Osteoblast (primary cell): ENCODE measurements at places on chromosomes 3 and 15.

DNA sequence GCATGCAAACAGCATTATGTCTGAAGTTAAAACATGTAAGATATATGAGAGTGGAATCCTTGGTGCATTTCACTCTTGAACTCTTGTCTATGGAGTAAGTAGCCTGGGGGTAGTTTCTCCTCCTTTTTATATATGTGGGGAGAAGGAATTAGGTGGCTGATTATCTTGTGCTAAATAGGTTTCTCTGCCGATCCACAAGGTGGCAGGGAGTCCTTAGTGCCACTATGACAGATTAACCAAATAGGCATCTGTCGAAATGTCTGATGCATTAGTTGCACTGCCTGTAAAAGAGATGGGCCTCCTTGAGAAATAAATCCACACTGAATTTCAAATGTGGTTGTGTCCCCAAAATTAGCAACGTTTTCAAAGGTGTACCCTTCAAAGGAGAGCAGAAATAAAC, 170.1 kb downstream of the CNTN4 start:
- DNase-seq = no peak

GRCh38 chr15:74365598-74366445, 1.6 kb downstream of the CYP11A1 start:
- peak; percentile 92 for DNase-seq

DNA sequence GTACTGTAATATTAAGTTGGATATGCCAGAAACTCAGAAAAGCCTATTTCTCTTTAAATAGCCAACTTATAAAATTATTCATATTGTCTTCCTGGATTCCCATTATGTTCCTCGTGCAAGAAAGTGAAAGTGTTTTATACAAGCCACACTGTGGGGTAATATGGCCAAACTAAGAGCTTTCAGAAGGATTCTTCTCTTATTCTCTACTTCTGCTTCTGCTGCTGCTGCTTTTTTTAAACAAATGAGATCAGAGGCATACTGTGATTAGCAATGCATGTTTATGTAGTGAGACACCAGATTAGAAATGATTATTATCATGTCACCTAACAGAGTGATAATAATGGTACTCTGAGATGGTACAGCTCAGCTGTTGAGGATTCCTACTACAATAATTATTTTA, 1026.5 kb upstream of the CFAP20DC start:
- DNase-seq = no peak

DNA sequence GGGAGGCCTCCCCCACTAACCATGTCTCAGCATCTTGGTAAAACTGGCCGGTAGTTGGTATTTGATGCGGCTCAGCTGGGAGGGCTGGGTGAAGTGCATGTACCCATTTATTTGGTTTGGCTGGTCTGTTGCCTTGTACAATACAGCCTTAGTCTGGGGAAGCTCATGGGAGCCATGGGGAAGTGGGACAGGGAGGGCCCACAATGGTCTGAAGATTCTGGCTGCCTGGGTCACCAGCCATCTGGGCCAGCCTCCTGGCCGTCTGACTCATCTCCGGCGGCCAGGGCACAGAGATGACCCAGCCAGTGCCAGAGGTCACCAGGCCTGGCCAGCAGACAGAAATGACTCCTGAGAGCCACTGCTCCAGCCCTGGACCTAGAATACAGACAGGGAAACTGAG, 51.6 kb upstream of the SMAD6 start:
- peak; percentile 96 for DNase-seq

GRCh38 chr15:100125401-100126191, 216.2 kb downstream of the ADAMTS17 start:
- no peak for DNase-seq

DNA sequence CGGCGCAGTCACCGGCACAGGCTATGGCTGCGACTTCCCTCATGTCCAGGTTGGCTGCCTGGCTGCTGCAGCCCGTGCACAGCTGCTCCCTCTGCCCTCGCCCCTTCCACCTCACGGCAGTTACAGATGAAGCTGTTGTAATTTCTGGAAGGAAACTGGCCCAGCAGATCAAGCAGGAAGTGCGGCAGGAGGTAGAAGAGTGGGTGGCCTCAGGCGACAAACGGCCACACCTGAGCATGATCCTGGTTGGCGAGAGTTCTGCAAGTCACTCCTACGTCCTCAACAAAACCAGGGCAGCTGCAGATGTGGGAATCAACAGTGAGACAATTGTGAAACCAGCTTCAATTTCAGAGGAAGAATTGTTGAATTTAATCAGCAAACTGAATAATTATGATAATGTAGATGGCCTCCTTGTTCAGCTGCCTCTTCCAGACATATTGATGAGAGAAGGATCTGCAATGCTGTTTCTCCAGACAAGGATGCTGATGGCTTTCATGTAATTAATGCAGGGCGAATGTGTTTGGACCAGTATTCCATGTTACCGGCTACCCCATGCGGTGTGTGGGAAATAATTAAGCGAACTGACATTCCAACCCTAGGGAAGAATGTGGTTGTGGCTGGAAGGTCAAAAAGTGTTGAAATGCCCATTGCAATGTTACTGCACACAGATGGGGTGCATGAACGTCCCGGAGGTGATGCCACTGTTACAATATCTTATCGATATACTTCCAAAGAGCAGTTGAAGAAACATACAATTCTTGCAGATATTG, 13.2 kb upstream of the GNB4 start:
- no peak for DNase-seq

- peak; percentile 96 for DNase-seq
Observed at GRCh38 chr3:51539291-51539941, 897 bp downstream of the RAD54L2 start.

DNA sequence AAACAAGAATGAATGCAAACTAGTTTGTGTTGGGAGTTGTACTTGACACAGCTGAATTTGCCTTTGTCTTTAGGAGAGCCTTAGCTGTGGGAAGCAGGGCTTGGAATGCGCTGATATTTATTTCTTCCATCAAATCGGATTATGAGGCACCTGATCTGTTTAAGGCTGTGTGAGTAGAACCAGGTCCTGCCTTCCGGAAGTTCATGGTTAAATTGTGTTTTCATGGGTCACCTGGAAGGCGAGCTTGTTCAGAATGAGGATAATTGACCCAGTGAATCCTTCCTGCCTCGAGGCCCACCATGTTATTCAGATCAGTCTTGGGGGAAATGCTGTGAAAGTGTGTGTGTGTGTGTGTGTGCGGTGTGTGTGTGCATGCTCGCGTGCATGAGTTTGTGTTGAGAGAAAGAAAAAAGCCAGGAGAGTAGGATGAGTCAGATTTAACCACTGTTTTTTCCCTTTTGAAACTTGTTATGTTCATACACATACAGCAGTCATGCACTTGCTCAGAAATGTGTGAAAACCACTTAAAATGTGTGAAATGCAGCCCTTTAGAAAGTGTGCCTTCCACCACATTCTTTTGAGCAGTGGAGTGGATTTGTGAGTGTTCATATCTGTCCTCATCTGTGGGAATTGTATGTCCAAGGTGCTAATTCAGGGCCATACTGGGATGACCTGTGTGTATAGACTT, 36.7 kb downstream of the SMAD3 start:
- DNase-seq = no peak

DNA sequence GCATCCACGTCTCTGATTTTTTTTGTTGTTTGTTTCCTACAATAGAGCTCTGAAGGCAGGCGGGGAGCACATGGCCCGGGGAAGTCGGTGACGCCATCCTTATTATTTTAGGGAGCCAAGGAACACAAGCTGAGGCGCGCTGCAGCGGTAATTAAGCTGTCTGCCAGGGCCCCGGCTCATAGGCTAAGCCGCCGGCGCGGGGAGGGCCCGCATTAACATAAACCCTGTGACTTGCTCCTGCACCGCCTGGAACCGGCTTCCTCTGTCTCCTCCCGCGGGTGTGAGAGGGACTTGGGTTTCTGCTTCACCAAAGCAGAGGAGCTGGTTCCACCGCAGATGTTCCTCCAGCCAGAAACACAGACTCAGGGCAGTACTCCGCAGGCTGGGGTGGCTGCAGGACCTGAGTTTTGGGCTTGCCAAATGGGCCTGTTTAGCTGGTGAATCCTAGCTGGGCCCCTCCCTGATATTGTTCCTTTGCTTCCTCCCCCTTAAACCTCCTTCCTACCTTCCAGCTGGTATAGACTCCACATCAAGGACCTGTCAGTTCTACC, 25.3 kb downstream of the ANP32A start:
- peak; percentile 96 for DNase-seq

DNA sequence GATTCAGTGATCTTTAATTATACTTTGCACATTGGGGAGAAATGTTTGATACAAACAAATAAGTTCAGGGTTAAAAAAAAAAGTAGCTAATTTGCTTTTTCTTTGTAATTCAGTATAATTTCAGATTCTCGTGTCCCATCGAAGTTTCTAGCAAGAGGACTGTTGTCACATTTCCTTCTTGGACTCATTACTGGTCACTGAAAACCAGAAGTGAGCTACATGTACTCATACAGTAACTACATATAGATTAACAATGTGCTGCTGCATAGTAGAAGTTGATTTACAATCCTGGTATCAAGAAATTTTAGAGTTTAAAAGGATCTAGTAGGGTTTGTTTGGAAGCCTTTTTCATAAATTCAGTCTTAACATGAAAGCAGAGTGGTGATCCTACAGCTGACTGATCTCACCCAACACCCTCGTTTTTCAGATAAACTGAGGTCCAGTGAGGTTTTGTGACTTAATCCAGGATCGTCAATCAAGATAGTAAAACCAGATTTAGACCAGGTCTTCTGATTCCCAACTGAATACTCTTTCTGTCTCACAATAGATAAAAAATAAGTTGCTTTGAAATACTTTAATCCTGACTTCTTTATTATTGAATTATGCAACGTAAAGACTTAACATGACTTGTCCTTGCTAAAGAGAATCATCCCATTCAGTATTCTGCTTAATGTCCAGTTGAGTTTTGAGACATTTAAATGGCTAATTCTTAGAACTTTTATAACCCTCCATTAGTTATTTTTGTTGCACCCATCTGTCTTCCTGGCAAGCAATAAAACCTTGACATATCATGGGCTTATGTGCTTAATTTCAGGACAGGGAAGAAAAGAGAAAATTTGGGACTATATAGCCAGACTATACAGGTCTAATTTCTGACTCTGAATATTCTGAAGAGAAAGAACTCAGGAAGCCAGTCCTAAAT, 2.8 kb downstream of the SEC62 start:
- DNase-seq = no peak

DNA sequence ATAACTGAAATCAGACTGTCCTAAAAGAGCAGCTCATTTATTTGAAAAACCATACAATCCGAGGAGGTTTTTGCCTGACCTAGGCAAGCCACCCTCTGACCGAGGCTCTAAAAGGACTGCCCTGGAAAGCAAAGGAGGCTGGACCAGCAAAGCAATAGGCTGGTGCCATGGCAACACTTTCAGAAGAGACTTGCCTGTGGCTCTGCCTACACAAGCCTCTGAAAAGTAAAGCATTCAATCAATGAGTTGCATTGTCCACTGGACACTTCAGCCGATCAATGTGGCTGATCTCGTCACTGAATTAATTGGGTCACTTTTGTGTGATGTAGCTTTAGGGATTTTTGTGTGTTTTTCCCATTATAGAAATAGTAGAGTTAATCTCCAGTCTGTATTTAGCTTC, 99.1 kb upstream of the SEMA6D start:
- no peak for DNase-seq

- no peak for DNase-seq
Observed at GRCh38 chr3:10319804-10320203, 1.1 kb downstream of the SEC13 start.

DNA sequence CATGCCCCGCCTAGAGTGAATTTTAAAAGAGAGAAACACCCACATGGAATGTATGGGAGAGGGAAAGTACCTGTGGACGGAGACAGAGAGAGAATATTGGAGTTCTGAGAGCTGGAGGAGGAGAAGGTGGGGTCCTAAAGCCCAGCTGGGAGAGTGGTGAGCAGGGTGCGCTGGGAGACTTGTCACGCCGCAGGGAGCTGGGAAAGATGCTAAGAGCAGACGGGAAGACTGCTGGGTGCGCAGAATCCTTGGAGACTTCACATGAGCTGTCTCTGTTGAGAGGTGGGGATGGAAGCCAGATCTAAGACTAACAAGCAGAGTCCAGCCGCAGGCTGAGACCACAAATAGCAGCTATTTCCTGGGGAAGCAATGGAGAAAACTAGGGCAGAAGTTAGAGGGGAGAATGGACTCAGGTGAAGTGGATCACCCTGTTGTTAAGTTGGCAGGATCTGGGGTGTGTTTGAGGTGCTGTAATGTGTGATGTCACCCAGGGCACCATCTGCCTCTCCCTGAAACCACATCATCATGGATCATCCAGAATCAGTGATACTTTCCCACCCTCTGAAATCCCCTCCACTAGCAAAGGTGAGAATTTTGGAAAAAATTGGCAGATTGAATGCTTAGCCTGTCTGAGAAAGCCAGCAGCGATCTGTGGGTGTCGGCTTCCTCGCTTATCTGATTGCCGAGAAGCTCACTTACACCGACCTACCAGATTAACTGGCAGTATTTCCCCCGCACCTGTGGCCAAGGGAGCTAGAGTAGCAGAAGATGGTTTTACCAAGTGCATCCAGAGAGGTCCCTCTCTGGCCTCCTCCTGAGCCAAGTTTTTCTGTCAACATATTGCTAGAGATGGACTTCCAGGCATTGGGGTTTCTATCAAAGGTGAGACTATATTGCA, 174.8 kb upstream of the BHLHE40 start:
- DNase-seq = no peak

- peak; percentile 73 for DNase-seq
Observed at GRCh38 chr15:89829161-89829560, 14.5 kb upstream of the ANPEP start.

DNA sequence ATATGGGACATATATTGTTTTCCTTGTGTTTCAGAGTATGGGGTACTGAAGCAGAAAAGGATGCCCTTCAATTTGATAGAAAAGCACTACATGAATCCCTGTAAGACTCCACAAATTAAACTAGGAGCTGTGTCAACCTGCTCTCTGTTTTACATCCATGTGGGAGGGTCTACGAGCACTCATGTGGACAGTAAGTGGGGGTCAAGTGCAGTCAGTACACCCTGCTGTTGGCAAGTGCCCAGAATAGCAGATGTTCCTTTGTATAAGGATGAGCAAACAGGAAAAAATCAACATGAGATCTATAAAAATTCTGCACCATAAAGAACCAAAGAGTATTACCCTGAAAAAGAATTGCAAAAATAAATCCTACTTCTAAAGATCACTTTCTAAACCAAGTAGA, 659.9 kb downstream of the SI start:
- DNase-seq = no peak

- DNase-seq = peak; percentile 29
Observed at GRCh38 chr3:55369141-55369847, 117.8 kb downstream of the WNT5A start.

- no peak for DNase-seq
Observed at GRCh38 chr15:69855258-69856000, 242.3 kb downstream of the TLE3 start.

- DNase-seq = peak; percentile 89
Observed at GRCh38 chr15:66703540-66703941, 1.5 kb downstream of the SMAD6 start.
